ENCODE measurements at places on chromosomes 4 and X. TPM values are rescaled to one million over a fixed set of nuclear protein-coding genes. Genes with fewer than 3 reads are reported as not detected.

STBD1 gene
- total RNA-seq = 3.4 TPM

ZMAT1 gene
- total RNA-seq = 0.33 TPM

WDR17 gene
- 0.98 TPM for total RNA-seq

KIT gene
- total RNA-seq = 0.49 TPM

ADH1C gene
- total RNA-seq = not detected

SHROOM4 gene
- total RNA-seq = 6.0 TPM

ALAS2 gene
- not detected for total RNA-seq

ITGB1BP2 gene
- 1.6 TPM for total RNA-seq

All from mesangial cell (primary cell).